ENCODE measurements at places on chromosomes 1 and 21. TPM values are rescaled to one million over a fixed set of nuclear protein-coding genes. Genes with fewer than 3 reads are reported as not detected.

GRCh38 chr1:12596007-12596821 lies 21.8 kb downstream of the DHRS3 start:
- H3K4me3 ChIP-seq, result peak overlapping the region; percentile 59
- H3K36me3 ChIP-seq, result peaks cover 97% of the 10 kb centered on the region
- peak overlapping the region; percentile 95 for H3K27ac ChIP-seq
- H3K27me3 ChIP-seq, result no peaks in the 10 kb centered on the region
- H3K4me1 ChIP-seq, result peaks cover 73% of the 10 kb centered on the region

GRCh38 chr1:180646547-180646946 lies 14.7 kb downstream of the XPR1 start:
- no peak overlapping the region for H3K27ac ChIP-seq
- peaks cover 9% of the 10 kb centered on the region for H3K4me1 ChIP-seq
- no peaks in the 10 kb centered on the region for H3K27me3 ChIP-seq
- H3K4me3 ChIP-seq, result no peak overlapping the region
- no peaks in the 10 kb centered on the region for H3K36me3 ChIP-seq

DNA sequence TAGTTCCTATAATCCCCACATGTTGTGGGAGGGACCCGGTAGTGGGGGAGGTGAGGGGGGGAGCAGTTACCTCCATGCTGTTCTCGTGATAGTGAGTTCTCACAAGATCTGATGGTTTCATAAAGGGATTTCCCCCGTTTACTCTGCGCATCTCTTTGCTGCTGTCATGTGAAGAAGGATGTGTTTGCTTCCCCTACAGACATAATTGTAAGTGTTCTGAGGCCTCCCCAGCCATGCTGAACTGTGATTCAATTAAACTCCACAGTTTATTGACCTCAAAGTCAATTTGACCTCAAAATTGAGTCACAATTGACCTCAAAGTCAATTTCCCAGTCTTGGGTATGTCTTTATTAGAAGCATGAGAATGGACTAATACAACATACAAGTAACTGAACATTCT lies 19.7 kb downstream of the DPH5 start:
- H3K4me3 ChIP-seq, result no peak overlapping the region
- no peaks in the 10 kb centered on the region for H3K27me3 ChIP-seq
- H3K27ac ChIP-seq, result no peak overlapping the region
- no peaks in the 10 kb centered on the region for H3K36me3 ChIP-seq

DNA sequence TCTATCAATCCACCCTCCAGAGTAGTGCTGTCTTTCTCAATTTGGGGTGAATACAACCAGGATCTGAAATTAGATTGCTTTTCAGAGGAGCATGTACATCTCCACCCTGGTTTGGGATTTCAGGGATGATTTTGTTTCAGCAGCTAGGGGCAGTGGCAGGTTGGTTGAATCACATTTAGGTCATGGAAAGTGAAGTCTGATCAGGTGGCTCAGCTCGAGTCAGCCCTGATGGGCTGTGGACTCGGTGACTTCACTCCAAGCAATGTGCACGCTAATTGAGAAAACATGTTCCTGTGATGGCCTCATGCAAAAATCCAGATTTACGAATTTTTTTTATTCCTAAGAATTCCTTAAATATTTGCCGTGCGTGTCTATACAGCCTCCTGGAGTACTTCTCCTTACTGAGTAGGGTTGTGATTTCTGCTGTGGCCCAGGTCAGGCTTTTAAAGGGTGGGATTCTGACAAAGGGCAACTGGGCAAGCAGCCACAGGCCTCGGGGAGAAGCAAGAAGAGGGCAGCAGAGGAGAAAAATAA lies 7.5 kb downstream of the NGF start:
- H3K27me3 ChIP-seq, result peaks cover 80% of the 10 kb centered on the region
- H3K4me3 ChIP-seq, result no peak overlapping the region
- H3K36me3 ChIP-seq, result no peaks in the 10 kb centered on the region
- H3K27ac ChIP-seq, result no peak overlapping the region

DNA sequence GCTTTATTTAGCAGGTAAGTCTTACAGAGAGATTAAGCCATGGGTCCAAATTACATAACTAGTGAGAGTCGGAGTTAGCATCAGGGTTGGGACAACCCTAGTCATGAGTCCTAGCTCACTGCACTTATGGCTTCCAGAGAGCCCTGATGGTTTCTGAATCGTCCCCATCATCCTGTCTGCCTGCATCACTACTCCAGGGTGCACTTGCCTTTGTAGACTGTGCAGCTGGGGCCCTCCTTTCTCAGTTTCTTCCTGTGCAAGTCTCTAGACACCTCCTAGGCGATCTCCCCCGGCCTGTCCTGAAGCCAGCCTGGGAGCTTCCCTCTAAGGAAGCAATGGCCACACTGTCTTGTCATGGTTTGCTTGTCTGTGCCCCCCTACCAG lies 37.1 kb downstream of the KIAA0040 start:
- peaks cover 19% of the 10 kb centered on the region for H3K4me1 ChIP-seq
- DNase-seq, result no peak
- no peak overlapping the region for H3K27ac ChIP-seq
- peaks cover 5% of the 10 kb centered on the region for H3K36me3 ChIP-seq
- H3K27me3 ChIP-seq, result peaks cover 40% of the 10 kb centered on the region
- H3K4me3 ChIP-seq, result no peak overlapping the region

DNA sequence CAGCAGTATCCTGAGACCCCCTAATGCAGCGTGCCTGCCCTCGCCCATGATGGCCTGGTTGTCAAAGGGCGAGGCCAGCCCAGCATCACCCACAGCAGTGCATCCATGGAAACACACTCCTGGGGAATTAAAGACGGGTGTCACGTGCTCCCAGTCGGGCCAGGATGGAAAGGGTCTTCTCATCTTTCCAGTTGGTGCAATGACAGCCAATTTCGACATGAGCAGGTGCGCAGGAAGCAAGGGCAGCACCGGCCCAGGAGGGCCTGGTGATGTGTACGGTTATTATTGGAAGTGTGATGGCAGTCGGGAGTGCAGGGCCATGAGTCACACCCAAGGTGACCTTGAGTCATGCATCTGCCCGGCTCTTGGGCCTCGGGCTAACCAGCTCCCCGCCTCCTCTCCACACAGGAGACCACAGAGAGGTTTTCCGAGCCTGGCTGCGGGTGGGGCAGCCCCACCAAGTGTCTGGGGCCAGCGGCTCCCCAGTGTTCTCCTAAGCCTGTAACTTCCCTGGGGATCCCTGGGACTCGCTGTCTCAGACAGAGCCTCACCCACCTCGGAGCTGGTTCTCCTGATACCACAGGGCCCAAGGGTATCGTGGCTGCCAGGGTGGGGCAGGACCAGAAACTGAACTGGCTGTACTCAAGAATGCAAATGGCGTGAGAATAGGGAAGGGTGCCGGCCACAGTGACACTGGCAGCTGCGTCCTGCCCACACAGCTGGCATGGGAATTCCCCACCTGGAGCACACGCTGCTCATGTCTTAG lies 119.8 kb downstream of the SIK1 start:
- no peak overlapping the region for H3K27ac ChIP-seq
- peak; percentile 40 for DNase-seq
- no peaks in the 10 kb centered on the region for H3K27me3 ChIP-seq
- no peak overlapping the region for H3K4me3 ChIP-seq
- H3K4me1 ChIP-seq, result peaks cover 14% of the 10 kb centered on the region

GRCh38 chr1:172549621-172550280 lies 16.8 kb downstream of the SUCO start:
- no peaks in the 10 kb centered on the region for H3K27me3 ChIP-seq
- H3K36me3 ChIP-seq, result no peaks in the 10 kb centered on the region
- no peak for DNase-seq
- peak overlapping the region; percentile 63 for H3K27ac ChIP-seq
- peak overlapping the region; percentile 29 for H3K4me3 ChIP-seq

DNA sequence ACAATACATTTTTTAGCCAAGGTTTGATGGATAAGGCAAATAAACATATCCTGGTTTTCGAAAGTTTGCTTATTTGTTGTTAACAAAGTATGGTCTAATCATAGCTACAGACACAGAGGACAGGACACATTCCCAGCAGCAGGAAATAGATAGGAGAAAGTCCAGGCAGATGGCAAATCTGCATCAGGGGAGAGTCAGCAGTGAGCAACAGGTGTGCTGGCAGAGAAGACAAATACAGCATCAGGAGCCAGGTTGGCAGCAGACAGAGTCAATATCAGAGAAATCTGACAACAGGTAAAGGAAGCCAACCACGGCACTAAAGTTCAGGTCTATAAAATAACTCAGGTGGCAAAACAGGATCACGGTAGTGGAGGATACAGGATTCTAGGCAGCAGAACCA lies 210.7 kb upstream of the PTBP2 start:
- no peak overlapping the region for H3K4me3 ChIP-seq
- no peaks in the 10 kb centered on the region for H3K27me3 ChIP-seq
- peaks cover 26% of the 10 kb centered on the region for H3K4me1 ChIP-seq
- no peak overlapping the region for H3K27ac ChIP-seq
- no peaks in the 10 kb centered on the region for H3K36me3 ChIP-seq

GRCh38 chr1:63843010-63843409 lies 69.2 kb downstream of the ROR1 start:
- H3K27ac ChIP-seq, result no peak overlapping the region
- H3K36me3 ChIP-seq, result no peaks in the 10 kb centered on the region
- H3K4me1 ChIP-seq, result peaks cover 51% of the 10 kb centered on the region
- no peak overlapping the region for H3K4me3 ChIP-seq

- no peaks in the 10 kb centered on the region for H3K27me3 ChIP-seq
- peaks cover 13% of the 10 kb centered on the region for H3K36me3 ChIP-seq
- H3K4me1 ChIP-seq, result peaks cover 33% of the 10 kb centered on the region
These were observed 60.4 kb downstream of the B3GALT5 start for GRCh38 chr21:39673163-39673562.

GRCh38 chr1:21590126-21590880 lies 78.9 kb downstream of the RAP1GAP start:
- H3K4me3 ChIP-seq, result no peak overlapping the region
- no peak overlapping the region for H3K27ac ChIP-seq
- no peak for DNase-seq
- peaks cover 19% of the 10 kb centered on the region for H3K27me3 ChIP-seq
- H3K4me1 ChIP-seq, result peaks cover 18% of the 10 kb centered on the region
- H3K36me3 ChIP-seq, result peaks cover 15% of the 10 kb centered on the region

- H3K4me1 ChIP-seq, result no peaks in the 10 kb centered on the region
- H3K27ac ChIP-seq, result no peak overlapping the region
- no peaks in the 10 kb centered on the region for H3K36me3 ChIP-seq
- H3K27me3 ChIP-seq, result no peaks in the 10 kb centered on the region
These were observed 19.7 kb downstream of the ARHGEF11 start for GRCh38 chr1:157025856-157026255.

- no peaks in the 10 kb centered on the region for H3K27me3 ChIP-seq
- no peak overlapping the region for H3K4me3 ChIP-seq
- no peak overlapping the region for H3K27ac ChIP-seq
- no peaks in the 10 kb centered on the region for H3K4me1 ChIP-seq
- H3K36me3 ChIP-seq, result no peaks in the 10 kb centered on the region
- no peak for DNase-seq
These were observed 258.7 kb upstream of the AJAP1 start for GRCh38 chr1:4395676-4396075.

- no peak overlapping the region for H3K27ac ChIP-seq
- DNase-seq, result no peak
- H3K4me3 ChIP-seq, result no peak overlapping the region
- H3K4me1 ChIP-seq, result no peaks in the 10 kb centered on the region
- peaks cover 13% of the 10 kb centered on the region for H3K27me3 ChIP-seq
- H3K36me3 ChIP-seq, result no peaks in the 10 kb centered on the region
These were observed 35.7 kb upstream of the VAV3 start for GRCh38 chr1:108000620-108001111.

DNA sequence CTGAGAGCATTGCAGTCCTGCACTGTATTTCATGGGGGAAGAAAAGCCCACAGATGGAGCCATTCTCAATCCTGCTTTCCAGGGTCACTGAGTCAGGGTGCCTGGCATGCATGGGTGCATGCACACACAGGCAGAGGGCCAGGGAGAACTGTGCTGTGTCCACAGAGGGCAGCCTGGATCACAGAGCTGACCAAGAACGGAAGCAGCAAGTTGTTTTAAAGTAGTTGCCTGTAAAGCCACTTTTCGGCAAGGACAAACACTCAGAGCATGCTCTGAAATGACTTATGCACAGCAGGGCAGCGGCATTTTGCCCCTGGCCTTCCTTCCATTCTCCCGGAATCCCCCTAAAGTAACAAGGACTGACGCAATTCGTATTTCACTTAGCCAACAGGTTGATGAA lies 3.6 kb downstream of the ERG start:
- H3K27me3 ChIP-seq, result peaks cover 81% of the 10 kb centered on the region
- no peaks in the 10 kb centered on the region for H3K36me3 ChIP-seq
- no peaks in the 10 kb centered on the region for H3K4me1 ChIP-seq
- DNase-seq, result no peak
- no peak overlapping the region for H3K27ac ChIP-seq
- no peak overlapping the region for H3K4me3 ChIP-seq

DNA sequence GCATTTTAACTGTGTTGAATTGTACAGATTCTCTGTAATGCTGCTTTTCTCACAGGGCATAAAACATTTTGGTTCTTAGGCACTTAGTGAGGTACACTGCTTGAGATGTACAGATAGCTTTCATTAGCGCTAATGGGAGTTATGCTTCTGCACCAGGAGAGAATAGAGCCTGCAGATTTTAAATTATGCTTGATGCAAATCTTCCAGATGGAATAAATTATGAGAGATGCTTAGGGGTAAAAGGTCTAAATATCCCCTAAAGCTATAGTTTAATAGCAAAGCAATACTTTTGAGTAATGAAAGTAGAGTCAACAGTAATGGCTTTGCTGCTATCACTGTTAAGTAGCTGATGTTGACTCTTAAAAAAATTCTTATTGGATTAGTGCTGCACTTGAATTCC lies 248.9 kb downstream of the S1PR1 start:
- no peak overlapping the region for H3K27ac ChIP-seq
- H3K4me3 ChIP-seq, result no peak overlapping the region
- no peaks in the 10 kb centered on the region for H3K27me3 ChIP-seq
- DNase-seq, result no peak
- H3K4me1 ChIP-seq, result no peaks in the 10 kb centered on the region
- H3K36me3 ChIP-seq, result no peaks in the 10 kb centered on the region

DNA sequence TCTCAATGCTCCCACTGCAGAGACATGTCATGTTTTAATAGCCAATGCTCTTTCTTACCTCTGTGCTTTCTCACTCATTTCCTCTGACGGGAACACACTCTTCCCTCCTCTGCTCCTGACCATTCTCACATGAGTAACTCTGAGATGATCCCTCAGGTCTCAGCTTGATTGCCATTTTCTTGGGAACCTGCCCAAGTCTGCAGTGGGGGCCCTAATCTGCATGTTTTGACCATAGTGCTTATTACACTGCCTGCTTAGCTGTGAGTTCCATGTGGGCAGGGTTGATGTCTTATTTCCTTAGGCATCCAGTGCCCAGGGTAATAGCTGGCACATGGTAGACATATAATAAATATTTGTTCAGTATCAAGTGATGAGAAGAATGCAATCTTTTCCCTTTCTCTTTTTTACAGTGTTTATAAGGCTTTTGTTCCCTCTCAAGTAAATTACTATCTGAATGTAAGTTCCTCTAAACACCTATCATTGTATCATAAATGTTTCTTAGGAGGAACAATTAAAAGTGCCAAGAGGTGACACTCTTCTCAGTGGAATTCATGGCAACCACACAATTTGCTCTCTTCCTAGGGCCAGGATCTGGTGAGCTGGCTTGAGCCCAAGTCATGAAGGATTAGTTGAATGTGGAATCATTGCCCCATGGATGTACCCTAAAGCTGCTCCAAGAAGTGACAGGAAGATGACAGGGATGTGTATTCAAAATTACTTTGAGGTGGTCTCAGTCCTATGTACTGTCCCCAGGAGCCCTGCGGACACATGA lies 485.4 kb upstream of the USP24 start:
- no peaks in the 10 kb centered on the region for H3K36me3 ChIP-seq
- no peak overlapping the region for H3K27ac ChIP-seq
- DNase-seq, result no peak
- no peak overlapping the region for H3K4me3 ChIP-seq

- no peak overlapping the region for H3K27ac ChIP-seq
- no peaks in the 10 kb centered on the region for H3K27me3 ChIP-seq
- DNase-seq, result no peak
- H3K36me3 ChIP-seq, result no peaks in the 10 kb centered on the region
- H3K4me3 ChIP-seq, result no peak overlapping the region
These were observed 7.1 kb downstream of the NRDC start for GRCh38 chr1:51871351-51871975.

The ZMYM4 gene
- 56.3 TPM for total RNA-seq

The SPRR3 gene
- total RNA-seq, result 26.7 TPM

The FNDC7 gene
- total RNA-seq, result not detected

The SLC6A9 gene
- 18.2 TPM for total RNA-seq

The ZYG11B gene
- total RNA-seq, result 14.2 TPM
